ENCODE measurements at places on chromosomes 16 and 17.

DNA sequence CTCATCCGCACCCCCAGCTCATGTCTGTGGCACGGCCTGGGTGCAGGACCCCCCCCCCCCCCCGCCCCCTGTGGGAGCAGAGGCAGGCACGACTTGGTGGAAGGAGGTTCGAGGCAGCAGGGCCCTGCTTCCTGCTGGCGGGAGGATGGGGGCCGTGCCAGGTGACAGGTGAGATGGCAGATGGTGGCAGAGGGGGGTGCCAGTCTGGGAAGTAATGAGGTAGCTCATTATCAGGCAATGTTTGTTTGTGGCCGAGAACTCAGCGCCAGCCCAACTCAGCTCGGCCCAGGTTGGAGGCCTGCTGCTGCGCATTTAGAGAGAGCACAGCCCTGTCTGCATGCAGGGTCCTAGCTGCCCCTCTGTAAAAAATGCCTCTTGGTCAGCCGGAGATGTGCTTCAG is 40.1 kb upstream of the JPH3 start:
- DNase-seq: no peak

- DNase-seq: no peak
Observed at GRCh38 chr16:84514874-84515835, 10.7 kb upstream of the MEAK7 start.

GRCh38 chr16:80377096-80377956 is 163.5 kb upstream of the DYNLRB2 start:
- DNase-seq: no peak

DNA sequence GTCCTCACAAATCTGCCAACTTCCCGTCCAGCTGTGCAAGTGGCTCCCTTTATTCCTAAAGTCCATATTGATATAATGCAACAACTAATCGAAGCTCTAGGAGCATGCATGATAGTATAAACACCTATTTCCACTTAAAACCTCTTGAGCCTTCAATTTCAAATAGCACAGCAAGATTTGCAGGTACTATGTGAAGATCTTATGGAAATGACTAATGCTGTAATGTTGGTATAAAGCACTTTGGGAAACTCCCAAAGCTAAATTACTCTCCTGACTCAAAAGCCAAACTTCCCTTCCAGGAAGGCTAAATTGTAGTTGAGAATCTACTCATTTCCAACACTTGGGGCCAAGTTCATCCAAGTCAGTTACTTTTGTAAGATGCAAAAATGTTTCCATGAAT is 287.6 kb upstream of the CDH11 start:
- DNase-seq: no peak

- no peak for DNase-seq
Observed at GRCh38 chr17:78019976-78020716, 61.6 kb downstream of the TNRC6C start.

GRCh38 chr16:27220120-27220519 is 16.8 kb downstream of the KDM8 start:
- no peak for DNase-seq

DNA sequence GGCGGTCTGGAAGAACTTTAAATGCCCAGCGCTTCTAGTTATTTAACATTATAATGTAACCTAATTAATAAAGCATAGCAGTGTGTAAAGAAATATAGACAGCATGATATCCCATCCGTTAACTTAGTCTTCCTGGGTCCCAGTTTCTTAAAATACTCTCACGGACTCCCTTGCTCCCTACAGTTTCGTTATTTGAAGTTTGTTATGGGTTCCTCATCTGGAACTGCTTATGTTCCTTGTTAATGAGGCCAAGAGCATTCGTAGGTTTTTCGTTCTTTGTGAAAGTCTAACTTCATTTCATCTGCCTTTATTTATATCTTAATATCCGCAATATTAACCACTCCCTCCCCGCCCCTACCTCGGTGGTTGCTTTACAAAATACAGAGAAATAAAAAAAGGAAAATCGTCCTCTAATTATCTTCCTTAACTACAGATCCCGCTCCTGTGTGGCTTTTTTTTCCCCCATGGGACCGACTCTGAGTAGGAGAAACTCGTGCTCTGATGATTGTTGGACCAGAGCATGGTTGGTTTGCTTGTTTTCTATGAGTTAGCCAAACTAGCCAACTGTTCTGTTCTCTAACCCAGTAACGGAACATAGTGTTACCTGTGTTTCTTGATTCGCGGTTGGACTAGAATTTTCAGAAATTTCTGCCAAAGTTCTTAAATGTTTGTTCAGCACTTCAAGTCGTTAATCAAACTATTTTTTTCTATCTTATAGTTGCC is 863 bp downstream of the ADPRM start:
- DNase-seq: no peak

- no peak for DNase-seq
Observed at GRCh38 chr17:21280081-21280518, 4.4 kb upstream of the MAP2K3 start.

- no peak for DNase-seq
Observed at GRCh38 chr17:19399750-19400450, 11.1 kb upstream of the RNF112 start.

- no peak for DNase-seq
Observed at GRCh38 chr17:73906896-73907870, 262.9 kb upstream of the SDK2 start.

DNA sequence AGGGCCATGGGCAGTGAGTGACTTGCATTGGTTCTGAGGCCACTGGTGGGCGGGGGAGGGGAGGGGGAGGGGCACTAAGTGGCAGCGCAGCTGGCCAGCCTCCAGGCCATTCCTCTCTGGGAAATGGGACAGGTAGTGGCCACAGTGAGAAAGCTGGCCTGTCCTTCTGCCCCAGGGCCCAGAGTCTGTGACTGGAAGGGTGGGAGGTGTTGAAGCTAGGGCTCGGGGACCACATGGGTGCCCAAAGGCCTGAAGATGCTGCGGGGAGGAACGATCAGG is 375 bp upstream of the ALOX12B start:
- no peak for DNase-seq

DNA sequence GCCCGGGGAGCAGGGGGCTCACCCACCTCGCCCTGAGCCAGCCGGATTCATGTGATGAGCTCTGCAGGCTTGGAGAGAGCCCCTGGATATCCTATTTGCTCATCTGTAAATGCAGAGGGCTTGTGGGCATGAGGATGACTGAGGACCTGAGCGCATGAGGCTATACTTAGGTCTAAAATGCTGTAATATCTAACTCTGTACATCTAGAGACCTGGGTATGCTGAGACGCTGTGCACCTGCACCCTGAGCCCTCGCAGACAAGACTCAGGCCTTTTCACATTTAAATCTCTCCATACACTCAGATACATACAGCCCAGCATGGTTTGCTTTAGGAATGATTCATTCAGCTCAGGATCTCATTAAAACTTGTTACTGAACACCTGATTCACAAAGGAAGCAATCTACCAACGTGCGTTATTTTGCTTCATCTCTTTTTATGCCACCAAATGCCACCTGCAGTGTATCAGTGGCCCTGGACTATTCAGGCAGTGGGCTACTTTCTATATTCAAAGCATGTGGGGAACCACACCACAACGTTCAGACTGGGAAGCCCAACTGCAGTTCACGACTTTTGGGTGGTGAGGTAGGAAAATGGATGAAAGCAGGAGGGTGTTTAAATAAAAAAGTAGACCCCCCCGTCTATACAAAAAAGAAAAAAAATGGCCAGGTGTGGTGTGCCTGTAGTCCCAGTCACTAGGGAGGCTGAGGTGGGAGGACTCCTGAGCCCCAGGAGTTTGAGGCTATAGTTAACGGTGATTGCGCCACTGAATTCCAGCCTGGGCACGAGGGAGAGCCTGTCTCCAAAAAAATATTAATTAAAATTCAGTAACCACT is 12.0 kb downstream of the USP7 start:
- no peak for DNase-seq

GRCh38 chr16:52547834-52548215 is 882 bp upstream of the TOX3 start:
- DNase-seq: no peak

GRCh38 chr17:80380555-80381002 is 34.4 kb upstream of the ENDOV start:
- DNase-seq: no peak

- DNase-seq: no peak
Observed at GRCh38 chr16:1102921-1103635, 7.0 kb upstream of the C1QTNF8 start.

- no peak for DNase-seq
Observed at GRCh38 chr17:27049104-27049784, 244.7 kb upstream of the WSB1 start.

DNA sequence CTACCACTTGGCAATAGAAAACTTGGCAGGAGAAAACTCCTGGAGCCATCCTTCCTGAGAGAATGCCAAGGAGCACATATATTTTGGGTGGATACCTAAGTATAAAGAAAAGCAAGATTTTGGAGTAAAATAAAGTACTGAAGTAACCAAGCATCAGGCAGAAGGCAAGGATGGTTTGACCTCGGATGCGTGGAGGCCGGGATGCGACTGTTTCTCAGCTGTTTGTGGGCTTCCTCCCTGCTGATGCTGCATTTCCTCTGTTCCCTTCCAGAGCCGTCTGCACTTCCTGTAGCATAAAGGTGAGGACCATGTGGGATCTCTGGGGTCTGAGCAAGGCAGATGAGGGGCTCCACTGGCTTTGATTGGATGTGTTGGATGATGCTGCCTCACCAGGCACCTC is 5.5 kb upstream of the TCF25 start:
- no peak for DNase-seq

GRCh38 chr16:26005336-26005735 is 313.6 kb downstream of the HS3ST4 start:
- DNase-seq: no peak

- DNase-seq: peak; percentile 76
Observed at GRCh38 chr17:16512011-16512410, 20.0 kb upstream of the LRRC75A start.

- DNase-seq: no peak
Observed at GRCh38 chr16:19817122-19817521, 67.5 kb downstream of the GPRC5B start.

GRCh38 chr17:69820876-69821473 is 254.1 kb upstream of the KCNJ16 start:
- DNase-seq: no peak

GRCh38 chr17:32783602-32784001 is 93.3 kb downstream of the MYO1D start:
- DNase-seq: peak; percentile 9

GRCh38 chr17:75568412-75569255 is 19.0 kb upstream of the MYO15B start:
- DNase-seq: no peak

GRCh38 chr17:82703935-82704865 is 5.7 kb upstream of the RAB40B start:
- no peak for DNase-seq

DNA sequence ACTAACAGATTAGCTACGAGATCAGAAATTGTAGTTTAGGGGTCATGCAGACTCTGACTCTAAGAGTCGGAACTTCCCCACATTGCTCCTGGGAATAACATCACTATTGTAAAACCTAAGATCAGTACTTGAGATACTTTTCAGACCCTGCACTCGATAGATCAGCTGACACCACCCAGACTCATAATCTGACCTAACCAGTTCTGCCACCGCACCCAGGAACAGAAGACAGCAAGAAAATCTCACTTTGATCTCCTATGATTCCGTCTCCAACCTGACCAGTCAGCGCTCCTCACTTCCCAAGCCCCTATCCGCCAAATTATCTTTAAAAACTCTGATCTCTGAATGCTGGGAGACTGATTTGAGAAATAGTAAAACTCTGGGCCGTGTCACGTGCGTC is 27.2 kb upstream of the ASGR2 start:
- DNase-seq: no peak

- no peak for DNase-seq
Observed at GRCh38 chr16:76532188-76532973, 255.2 kb downstream of the CNTNAP4 start.

- no peak for DNase-seq
Observed at GRCh38 chr17:57906910-57907309, 48.3 kb downstream of the CUEDC1 start.

- DNase-seq: no peak
Observed at GRCh38 chr16:57577214-57577613, 34.8 kb downstream of the ADGRG5 start.

DNA sequence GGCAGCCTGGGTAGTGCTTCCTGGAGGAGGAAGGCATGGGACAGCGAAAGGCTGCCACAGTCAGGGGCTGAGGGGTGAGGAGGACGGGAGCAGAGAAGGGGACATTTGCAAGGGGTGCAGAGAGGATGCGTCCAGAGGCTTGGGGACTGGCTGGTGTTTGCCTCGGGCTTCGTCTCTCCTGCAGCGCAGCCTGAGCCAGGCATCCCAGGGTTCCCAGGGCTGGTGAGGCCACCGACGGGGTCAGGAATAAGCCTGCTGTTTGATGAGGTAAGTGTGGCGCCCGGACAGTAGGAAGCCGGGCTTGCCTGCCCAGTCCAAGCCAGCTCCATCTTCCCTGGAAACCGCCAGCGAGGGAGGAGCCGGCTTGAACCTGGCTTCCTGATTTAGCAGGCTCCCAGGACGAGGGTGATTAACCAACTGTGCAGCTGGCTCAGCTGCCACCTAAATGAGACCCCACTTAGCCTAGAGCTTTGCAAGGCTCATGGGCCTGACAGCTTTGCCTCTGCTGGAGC is 47.8 kb downstream of the PITPNM3 start:
- no peak for DNase-seq

DNA sequence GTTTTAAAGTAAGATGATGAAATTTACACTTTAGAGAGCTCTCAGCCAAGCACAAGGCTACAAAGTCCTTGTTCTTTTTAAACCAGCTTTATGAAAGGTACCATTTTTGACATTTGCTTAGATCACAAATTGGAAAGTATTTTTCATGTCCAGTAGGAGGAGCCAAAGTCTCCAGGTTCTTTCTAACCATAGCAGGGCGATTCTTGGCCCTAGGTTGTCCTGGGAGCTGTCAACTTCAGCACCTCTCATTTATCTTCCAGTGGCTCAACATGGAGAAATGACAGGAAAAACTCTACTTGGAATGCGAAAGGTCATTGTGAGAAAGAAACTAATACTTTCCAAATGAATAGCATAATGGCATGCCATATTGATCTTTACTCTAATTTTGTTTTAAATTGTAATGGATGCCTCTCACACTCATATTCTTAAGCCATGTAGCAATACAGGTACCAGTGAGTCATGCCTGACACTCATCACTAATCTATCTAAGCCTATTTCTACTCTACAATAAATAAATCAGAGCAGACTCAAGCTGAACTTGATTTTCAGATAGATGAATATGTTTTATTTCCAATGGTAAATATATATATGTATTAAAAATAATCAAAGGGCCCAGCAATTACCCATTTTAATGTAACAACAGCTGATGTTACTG is 919.1 kb upstream of the EEF2KMT start:
- DNase-seq: no peak

Data from smooth muscle cell of the brain vasculature (primary cell).